ENCODE measurements at places on chromosomes 6 and 20. TPM values are rescaled to one million over a fixed set of nuclear protein-coding genes. Genes with fewer than 3 reads are reported as not detected.
A peak's percentile ranks its signal among the peaks of the same experiment; 100 is the strongest.

DNA sequence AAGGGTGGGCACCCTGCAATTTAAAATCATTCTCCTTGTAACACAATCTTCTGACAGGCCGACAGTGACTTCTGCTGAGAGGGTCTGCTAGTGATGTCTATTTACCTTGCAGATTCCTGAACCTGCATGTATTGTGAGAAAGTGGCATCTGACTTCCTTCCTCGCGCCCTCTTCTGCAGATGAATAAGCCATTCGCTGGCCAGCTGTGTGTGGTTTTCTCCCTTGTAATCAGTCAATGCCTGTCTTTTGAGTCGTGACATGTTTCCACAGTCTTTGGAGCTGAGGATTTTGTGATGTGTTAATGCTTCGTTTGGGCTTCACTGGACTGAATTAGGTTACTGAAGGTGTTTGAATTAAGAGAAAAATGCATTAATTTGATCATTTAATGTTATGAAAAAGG, 125.3 kb downstream of the GRM1 start:
- H3K27ac ChIP-seq, result no peak overlapping the region
- no peak for DNase-seq
- no peaks in the 10 kb centered on the region for H3K27me3 ChIP-seq
- H3K4me3 ChIP-seq, result no peak overlapping the region
- H3K36me3 ChIP-seq, result no peaks in the 10 kb centered on the region
- H3K4me1 ChIP-seq, result no peaks in the 10 kb centered on the region

GRCh38 chr6:87366899-87367298, 22.3 kb downstream of the C6orf163 start:
- H3K4me1 ChIP-seq, result no peaks in the 10 kb centered on the region
- no peaks in the 10 kb centered on the region for H3K36me3 ChIP-seq
- H3K27ac ChIP-seq, result no peak overlapping the region

- no peaks in the 10 kb centered on the region for H3K4me1 ChIP-seq
- no peak for DNase-seq
- no peak overlapping the region for H3K4me3 ChIP-seq
- H3K27me3 ChIP-seq, result no peaks in the 10 kb centered on the region
- no peaks in the 10 kb centered on the region for H3K36me3 ChIP-seq
These were observed 29.7 kb downstream of the FYN start for GRCh38 chr6:111843347-111844147.

Gene SLC26A8
- not detected for total RNA-seq

DNA sequence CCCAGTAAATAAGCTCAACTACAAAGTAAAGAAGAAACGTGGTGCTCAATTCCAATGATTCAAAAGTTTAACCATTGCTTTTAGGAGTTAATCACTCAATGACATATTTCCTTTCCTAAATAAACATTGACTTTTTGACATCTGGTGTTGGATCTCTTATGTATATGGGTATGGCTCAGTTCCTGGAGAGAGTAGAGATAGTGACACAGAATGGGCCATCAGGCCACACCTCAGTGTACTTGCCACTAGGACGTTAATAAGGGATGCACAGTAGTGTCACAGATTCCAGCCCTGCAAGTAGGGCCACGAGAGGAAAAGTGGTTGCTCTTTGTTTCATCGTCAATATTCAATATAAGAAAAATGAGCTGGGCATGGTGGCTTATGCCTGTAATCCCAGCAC, 48.9 kb upstream of the TXNDC5 start:
- no peak overlapping the region for H3K4me3 ChIP-seq
- no peak for DNase-seq
- H3K4me1 ChIP-seq, result no peaks in the 10 kb centered on the region

GRCh38 chr6:147660334-147661311, 152.1 kb downstream of the SAMD5 start:
- no peaks in the 10 kb centered on the region for H3K27me3 ChIP-seq
- H3K27ac ChIP-seq, result no peak overlapping the region
- no peaks in the 10 kb centered on the region for H3K36me3 ChIP-seq
- DNase-seq, result no peak

DNA sequence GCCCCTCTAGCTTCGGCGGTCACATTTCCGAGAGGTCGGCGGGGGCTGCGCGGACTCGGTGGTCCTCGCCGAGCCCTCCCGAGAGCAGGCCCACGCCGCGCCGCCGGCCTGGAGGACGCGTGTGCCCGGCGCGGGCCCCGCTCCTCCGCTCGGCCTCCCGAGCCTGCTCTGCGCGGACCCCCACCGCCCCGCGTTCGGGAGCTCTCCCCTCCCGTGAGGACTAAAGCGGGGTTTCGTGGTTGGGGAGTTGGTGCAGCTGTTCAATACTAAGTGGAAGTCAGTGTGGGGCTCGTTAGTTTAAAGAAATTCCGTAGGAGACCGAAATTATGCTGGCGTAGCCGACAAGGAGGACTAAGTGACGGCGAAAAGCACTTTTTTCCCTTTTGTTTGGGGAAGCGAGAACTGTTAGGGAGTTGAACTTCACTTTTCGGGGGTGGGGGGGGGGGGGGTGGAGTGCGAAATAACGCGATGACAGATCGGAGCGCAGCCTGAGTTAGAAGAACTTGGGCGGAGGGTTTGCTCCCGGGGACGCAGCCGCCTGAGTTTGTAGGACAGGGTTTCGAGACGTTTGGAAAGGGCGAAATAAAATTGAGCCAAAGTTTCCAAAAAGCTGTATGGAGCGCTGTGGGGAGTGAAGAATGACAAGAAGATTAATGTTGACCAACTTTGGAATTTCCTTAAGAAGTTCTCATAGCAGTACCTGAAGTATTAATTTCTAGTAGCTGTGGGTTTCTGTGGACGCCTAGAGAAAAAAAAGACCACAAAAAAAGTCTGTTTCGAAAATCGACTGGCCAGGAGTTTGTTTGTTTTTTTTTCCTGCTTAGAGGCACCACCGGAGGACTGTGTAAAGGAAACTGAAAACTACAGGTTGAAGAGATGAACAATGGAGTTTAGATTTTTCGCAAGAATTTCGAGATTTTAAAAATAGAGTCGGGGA, 1.4 kb downstream of the QKI start:
- H3K27me3 ChIP-seq, result no peaks in the 10 kb centered on the region
- H3K4me3 ChIP-seq, result peak overlapping the region; percentile 95
- H3K27ac ChIP-seq, result peak overlapping the region; percentile 81
- no peaks in the 10 kb centered on the region for H3K36me3 ChIP-seq
